Hematopoietic multipotent progenitor cell (in vitro differentiated cells): ENCODE measurements at places on chromosomes 2 and 18.

DNA sequence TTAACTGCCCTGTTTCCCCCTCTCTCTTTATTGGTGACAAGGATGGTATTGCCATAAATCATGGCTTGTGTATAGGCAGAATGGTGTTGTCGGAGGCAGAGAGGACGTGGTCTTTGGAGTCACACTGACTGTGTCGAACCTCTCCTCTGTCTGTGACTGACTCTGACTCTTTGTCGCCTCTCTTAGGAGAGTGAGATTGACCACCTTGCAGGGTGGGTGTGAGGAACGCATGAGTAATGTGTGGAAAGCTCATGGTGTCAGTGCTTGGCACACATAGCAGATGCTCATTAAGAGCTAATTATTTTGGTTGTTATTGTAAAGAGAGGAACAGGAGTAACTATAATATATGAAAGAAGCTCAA, 145.6 kb downstream of the TTC27 start:
- no peak for DNase-seq

DNA sequence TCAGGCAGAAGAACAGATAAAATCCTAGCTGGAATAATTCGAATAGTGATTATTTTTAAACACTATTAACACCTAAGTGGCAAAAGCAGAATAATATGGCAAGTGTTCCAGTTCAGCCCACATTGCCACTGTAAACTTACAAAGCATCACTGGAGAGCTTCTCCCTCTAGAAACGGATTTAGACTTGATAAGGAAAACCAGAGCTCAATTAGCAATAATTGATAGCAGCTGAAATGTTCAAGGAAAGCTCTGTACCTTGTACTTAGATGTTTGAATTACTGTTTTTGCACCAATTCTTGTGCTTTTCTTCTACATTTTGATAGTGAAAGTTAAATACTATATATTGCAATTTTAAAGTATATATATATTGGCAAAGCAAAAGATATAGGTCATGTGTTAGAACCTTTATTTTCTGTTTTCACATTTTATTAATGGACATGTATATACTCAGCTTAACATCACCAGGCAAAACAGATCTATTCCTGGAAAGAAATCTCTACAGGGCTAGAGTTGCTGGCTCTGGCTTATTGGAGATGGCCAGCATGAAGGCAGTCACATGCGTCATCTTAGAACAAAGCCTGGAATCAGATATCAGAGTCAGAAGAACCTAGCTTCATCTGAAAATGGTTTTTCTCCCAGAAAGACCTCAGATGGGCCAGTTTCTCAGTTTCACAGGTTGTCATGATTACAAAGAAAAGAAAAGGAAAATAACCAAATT, 149.1 kb upstream of the CTAGE1 start:
- no peak for DNase-seq

DNA sequence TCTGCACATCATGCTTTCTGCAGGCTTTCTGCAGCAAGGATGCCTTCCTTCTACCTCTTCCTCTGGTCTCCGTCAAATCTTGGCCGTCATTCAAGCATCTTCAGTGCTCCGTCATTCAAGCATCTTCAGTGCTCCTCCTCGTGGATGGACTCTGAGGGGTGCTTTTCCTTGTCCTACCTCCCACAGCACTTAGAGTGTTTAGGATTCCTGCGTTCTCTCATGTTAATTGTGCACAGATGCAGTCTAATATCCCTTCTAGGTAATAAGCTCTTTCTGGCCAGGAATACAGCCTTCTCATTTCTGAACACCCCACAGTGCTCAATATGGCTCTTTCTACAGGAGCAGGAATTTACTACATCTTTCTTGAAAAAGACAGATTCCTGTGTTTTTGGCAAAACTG, 59.8 kb downstream of the ZNF236 start:
- DNase-seq: no peak

GRCh38 chr2:62219407-62220159, 23.7 kb downstream of the B3GNT2 start:
- DNase-seq: no peak

- DNase-seq: peak; percentile 92
These were observed 888 bp downstream of the RNF138 start for GRCh38 chr18:32092422-32093101.

DNA sequence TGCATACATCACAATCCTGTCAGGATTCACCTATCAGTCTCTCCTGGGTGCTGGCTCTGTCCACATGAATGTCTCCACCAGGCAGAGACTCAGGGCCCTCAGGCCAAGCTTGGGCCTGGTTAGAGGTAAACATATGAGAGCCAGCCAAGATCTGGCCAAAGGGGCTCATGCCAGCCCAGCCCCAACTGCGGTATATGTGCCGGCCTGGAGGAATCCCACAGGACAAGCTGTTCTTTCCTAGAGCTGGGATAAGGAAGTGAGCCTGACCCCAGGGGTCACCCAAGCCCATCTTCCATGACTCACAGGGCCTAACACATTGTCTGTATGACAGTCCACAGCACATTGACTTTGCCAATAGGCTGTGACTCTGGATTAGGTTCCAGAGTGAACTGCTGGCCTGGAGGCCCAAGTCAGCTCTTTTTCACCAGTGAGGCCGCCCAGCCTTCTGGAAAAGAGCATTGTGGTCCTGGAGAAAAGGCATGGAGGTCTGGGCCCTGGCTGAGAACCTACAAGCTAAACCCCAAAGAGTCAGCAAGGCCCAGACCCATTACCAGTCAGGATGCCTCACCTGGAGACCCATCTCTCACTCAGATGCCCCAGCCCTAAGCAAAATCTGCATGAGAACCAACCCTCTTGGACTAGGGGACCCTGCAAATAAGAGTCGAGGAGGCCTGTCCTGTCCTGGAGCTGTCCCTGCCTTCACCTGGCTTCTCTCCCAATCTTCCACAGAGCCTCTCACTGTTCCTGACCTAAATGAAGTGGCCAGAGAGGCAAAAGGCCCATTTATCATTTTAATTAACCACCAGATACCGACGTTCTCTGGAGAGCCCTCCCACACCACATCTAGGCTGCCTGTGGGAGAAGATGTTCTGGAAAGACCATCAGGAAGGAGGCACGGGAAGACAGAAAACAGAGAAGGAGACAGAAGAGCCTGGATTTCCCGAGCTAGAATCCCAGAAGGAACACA, 120.9 kb upstream of the PKDCC start:
- no peak for DNase-seq
